ENCODE measurements at places on chromosomes 3 and 15.

- no peak for DNase-seq
These were observed 691 bp downstream of the RHCG start for GRCh38 chr15:89495638-89496145.

GRCh38 chr3:194061421-194062030 is 74.4 kb upstream of the HES1 start:
- no peak for DNase-seq

GRCh38 chr3:18307529-18307928 is 117.6 kb downstream of the SATB1 start:
- DNase-seq = no peak

DNA sequence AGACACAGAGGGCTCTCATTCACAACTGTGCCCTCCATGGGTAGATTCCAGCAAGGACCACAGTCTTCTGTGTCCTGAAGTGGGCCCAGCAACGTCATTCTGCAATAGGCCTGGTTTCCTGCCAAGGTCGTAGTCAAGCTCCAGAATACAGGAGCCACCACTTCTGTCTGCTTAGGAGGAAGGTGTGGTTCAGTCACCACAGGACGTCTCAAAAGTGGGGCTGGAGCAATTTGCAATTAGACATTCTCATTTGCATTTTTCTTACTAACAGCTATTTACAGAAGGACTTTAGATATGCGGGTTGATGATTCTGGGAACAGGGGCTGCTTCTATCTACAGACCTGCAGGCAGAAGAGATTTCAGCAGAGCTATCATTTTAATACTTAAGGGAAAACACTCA is 58.7 kb upstream of the MYRIP start:
- peak; percentile 1 for DNase-seq

- DNase-seq = no peak
These were observed 86.2 kb downstream of the IQSEC1 start for GRCh38 chr3:12986986-12987385.

- DNase-seq = no peak
These were observed 77.0 kb downstream of the SLC9A9 start for GRCh38 chr3:143771258-143771657.

DNA sequence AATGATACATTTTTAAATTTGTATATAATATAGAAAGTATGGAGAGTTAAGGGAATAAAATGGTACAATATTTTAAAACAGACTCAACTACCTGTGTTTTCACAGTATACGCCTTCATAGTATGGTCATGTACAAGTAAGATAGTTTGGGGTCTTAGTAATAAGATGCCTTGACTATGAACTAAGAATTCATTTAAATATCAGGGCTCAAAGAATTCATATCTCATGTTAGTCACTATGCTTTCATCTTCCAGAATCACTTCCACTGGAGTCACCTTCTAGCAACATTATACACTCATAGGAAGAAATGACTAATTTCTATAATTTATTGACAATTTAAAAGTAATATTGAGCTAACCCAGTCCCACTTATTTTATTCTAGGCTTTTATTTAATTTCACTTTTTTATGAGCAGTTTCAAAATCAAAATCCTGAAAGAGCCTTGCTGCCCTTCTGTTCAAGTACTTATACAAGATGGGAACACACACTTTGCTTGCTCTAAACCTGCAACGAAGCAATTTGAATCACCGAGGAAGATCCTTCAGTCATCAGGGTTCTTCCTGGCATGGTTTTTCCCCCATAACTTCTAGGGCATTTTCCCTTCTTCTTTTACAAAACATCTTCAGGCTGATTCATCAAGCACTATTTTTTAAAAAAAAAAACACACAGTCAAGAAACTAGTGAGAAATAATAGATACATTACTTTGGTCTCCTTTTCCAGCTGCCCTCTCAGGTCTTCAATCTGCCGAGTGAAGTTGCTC is 94.1 kb downstream of the MYH15 start:
- no peak for DNase-seq
